RCC 7860 (cell line): ENCODE measurements at places on chromosomes 7 and 10.

DNA sequence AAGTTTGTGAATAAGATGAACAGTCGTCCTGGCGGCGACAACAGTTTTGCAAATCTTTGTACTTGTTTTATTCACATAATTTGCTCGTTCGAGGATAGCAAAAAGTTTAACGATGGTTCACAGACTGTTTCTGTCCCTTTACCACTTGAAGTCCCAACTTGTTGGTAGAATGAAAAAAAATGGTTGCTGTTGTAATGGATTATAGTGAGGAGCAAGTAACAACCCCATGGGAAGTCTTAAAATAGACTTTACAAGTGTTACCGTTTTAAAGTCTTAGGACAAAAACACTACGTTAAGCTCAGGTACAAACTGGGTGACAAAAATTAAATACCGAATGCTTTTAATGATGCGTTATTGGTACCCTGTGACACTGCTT, 589 bp downstream of the LSM8 start:
- DNase-seq = no peak

GRCh38 chr10:70816220-70816894, 609 bp downstream of the SGPL1 start:
- DNase-seq = peak; percentile 73

DNA sequence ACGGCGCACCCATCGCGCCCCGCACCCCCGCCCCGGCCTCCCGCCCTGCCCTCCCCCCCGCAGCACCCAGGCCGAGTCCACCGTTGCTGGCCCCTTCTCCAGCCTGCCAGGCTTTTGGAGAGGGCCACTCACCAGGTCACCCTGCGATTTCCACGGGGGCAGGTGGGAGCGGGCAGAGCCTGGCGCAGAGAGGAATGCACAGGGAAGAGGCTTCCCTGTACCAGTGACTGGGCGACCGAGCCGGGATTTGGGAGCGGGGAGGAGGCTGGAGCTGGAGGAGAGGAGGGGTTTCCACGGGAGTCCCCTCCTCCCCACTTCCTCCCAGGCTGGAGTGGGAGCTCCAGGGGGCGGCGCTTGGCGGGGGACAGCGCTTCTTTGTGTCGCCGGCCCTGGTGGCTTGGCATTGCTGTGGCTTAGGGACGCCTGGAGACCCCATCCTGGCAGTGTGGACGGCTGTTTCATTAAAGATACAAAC, 19.3 kb downstream of the TCAF1 start:
- DNase-seq = no peak

DNA sequence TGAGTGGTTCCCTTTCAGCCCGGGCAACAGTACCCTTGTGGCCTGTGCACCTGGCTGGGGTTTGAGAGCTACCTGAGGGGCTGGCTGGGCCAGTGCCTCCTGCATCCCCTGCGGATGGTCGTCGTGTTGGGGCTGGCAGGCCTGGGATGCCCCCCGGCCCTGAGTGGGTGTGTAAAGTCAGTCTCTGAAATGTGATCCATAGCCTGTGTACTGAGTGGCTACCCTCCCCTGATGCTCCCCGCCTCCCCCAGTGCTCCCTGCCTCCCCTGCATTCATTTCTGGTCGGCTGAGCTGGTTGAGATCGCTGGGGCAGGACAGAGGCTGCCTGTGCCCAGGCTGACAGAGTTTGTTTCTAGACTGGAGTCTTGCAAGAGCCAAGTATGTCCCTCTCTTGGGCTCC, 9.3 kb downstream of the ZNF316 start:
- DNase-seq = no peak

- DNase-seq = no peak
These were observed 752 bp downstream of the LRMDA start for GRCh38 chr10:75432176-75432575.

- DNase-seq = no peak
These were observed 99.8 kb downstream of the NKX6-2 start for GRCh38 chr10:132685921-132686680.

- DNase-seq = no peak
These were observed 31.0 kb upstream of the KCND2 start for GRCh38 chr7:120241973-120242372.

- no peak for DNase-seq
These were observed 73.4 kb downstream of the GPR141 start for GRCh38 chr7:37756797-37757551.

GRCh38 chr7:78015574-78016260, 217.1 kb downstream of the PHTF2 start:
- DNase-seq = no peak

- DNase-seq = no peak
These were observed 342.5 kb downstream of the RPS24 start for GRCh38 chr10:78375854-78376785.

GRCh38 chr7:146185844-146186243, 69.2 kb downstream of the CNTNAP2 start:
- DNase-seq = no peak

DNA sequence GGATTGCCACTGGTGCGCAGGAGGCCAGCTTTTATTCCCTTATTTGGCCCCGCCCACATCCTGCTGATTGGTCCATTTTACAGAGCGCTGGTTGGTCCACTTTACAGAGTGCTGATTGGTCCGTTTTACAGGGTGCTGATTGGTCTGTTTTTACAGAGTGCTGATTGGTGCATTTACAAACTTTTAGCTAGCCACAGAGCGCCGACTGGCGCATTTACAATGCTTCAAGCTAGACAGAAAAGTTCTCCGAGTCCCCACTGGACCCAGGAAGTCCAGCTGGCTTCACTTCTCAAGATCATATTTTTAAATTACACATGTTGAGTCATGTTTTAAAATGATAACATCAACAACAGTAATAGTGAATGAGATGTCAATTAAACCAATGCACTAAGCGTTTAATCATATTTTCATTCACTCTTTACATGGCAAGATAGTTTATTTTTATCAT, 128.3 kb downstream of the CUBN start:
- no peak for DNase-seq

GRCh38 chr10:33302208-33302829, 32.1 kb downstream of the NRP1 start:
- no peak for DNase-seq

DNA sequence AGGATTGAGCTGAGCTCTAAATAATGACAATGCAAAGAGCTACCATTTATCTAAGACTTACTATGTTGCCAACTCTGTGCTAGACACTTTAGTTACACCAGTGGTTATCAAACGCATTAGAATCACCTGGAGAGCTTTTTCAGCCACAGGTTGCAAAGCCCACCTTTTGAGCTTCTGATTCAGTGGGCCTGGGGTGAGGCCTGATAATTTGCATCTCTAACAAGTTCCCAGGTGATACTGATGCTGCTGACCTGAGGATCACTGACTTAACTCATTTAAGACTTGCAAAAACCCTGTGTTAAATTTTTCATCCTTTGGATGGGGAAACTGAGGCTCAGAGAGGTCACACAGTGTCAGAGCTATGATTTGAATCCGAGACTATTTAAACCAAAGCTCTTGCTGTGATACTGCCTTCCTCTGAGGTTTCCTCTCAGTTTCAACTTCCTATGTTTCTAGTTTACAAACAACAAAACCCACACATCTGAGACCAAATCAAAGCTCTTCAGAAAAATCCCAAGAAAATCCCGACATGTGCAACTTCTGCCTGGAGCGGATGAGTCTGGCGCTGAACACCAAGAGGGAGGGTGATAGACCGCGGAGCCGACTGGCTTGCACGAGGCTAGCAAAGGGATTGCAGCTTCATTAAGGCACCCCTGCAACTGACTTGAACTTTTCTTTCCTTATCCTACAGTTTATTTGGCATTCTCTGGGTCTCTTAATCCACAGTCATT, 124.9 kb downstream of the CYP26A1 start:
- no peak for DNase-seq

- DNase-seq = peak; percentile 90
These were observed 177.9 kb downstream of the TAX1BP1 start for GRCh38 chr7:27917774-27918314.

- DNase-seq = no peak
These were observed 50.1 kb upstream of the FEZF1 start for GRCh38 chr7:122354656-122355055.

GRCh38 chr7:134495546-134495945, 31.8 kb upstream of the AKR1B10 start:
- DNase-seq = no peak

DNA sequence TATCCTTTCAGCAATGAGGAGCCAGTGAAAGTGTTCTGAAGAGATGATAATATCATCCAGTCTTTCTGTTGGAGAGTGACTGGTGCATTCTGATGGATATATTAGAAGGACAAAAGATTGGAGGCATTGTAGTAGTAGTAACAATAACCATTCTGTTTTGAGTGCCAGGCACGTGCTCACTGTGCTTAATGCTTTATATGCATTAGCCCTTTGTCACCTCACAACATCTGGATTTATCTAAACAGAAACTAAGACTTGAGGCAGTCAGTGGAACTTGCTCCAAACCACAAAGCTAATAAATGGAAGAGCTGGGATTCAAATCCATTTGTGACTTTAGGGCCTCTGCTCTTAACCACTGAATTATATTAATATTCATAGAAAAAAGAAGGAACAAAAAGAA, 84.5 kb upstream of the OIT3 start:
- DNase-seq = no peak

DNA sequence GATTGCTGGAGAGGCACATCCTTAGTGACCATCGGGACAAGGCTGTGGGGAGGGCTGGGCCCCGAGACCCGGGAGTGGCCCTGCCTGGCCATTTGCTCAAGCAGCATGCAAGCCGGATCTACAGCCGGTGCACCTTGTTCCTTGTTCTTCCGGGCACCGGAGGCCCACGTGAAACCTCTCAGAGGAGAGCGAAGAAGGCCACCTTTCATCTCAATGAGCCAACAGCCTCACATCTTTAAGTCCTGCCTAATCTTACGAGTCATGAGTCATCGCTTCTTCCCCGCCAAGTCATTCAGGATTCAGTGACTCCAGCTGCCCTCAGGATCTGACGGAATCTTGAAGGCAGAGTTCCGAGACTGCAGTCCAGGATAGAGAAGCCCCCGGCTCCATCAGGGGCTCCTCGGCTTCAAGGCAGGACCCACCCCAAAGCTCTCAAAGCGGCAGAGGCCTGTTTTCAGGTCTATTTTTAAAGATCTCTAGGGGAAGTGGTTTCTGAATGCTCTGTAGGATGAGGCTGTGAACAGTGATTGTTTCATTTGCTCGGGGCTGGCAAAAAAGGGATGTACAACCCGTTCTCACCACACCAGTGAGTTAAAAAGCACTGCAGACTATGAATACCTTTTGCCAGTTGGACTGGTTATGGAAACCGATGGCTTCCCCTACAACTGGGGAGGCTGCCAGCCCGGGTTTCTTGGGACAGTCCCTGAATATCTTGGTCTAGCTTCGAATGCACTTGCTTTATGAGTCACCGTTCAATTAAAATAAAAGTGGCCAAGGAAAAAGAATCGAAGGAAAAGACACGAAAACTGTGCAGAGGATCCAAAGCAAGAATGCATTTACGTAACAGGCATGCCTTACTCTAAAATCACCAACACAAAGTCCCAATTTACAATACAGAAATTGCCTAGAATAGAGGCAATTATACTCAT, 57.2 kb upstream of the ECHDC3 start:
- peak; percentile 88 for DNase-seq

GRCh38 chr10:10365676-10366075, 652.0 kb upstream of the CELF2 start:
- DNase-seq = no peak

- DNase-seq = no peak
These were observed 22.8 kb upstream of the PWWP2B start for GRCh38 chr10:132374176-132374575.

GRCh38 chr7:80885757-80886156, 33.1 kb downstream of the SEMA3C start:
- no peak for DNase-seq

DNA sequence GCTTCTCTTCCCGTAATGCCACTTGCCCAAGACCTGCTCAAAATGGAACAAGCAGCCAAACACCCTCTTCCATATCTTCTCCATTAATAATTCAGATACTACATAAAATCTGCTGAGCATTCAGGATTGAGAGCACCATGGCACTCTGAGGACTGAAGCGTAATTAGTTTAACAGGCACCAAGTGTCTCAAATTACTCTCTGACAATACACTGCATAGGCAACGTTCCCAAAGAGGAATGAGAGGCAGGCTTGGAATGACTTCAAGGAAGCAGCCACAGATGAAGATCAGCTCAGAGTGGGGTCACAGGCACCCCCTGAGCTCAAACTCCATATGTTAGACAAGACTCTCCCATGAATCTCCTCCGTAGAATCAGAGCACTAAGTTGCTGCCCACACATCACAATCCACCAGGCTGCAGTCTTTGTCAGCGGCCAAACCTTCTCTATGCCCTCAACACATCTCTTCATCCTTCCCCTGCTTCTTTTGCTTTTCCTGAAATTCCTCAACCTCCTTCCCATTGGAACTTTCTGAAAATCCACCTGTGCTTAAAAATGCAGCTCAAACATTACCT, 4.7 kb upstream of the ABLIM1 start:
- no peak for DNase-seq

- DNase-seq = no peak
These were observed 67.3 kb upstream of the DNAJB6 start for GRCh38 chr7:157269341-157270059.

DNA sequence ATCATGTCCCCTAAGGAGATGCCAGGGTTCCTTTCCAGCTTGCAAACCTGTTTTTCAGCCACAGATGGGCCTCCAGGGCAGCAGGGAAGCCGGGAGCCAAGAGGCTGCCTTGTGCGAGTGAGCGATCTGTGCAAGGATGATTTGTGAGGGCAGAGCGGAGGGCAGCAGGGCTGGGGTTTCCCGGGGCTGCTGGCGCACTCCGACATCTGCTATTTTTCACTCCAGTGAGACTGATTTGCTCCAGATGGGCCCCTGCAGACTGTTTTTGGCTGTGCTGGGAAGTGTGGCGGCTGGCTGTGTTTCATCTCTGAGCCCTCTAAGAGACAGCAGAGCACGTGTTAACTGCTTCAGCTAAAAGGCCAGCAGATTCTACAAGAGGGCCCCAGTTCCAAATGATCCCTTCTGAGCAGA, 466.2 kb downstream of the TYW1 start:
- no peak for DNase-seq

DNA sequence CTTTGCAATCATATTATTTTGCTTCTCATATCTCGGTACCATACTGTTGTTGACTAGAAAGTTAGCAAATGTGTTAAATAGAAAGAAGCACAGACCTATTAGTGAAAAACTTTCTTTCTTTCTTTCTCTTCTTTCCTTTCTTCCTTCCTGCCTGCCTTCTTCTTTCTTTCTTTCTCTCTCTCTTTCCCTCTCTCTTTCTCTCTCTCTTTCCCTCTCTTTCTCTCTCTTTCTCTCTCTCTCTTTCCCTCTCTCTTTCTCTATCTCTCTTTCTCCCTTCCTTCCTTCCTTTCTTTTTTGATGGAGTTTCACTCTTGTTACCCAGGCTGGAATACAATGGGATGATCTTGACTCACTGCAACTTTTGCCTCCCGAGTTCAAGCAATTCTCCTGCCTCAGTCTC, 1160.6 kb downstream of the GATA3 start:
- no peak for DNase-seq

DNA sequence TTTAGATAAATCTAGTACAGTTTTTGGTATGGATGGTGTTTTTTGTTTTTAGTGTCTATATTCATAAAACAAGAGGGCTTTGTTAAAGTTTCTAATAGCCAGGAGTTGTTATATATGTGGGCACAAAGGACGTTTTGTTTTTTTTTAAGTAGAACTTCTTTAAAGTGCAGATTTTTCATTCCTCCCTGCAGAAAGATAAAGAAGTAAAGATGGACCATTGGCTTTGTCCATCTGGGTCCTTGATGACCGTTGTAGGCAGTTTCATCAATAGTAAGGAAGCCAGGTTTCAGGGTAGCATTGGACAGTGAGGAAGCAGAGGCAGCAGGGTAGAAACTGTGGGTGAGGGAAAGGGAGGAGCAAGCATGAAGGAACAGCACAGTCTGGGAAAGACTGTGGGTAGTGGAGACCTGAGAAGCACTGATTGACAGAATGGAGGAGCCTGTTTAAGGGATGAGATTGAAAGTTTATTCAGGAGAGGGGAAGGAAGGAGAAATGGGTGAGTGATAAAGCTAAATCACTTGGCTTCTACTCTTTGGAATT, 5.3 kb downstream of the CALU start:
- DNase-seq = no peak
